ENCODE measurements at places on chromosomes 3 and 15.

GRCh38 chr3:58116985-58117384, 93.8 kb downstream of the DNASE1L3 start:
- DNase-seq, result no peak

DNA sequence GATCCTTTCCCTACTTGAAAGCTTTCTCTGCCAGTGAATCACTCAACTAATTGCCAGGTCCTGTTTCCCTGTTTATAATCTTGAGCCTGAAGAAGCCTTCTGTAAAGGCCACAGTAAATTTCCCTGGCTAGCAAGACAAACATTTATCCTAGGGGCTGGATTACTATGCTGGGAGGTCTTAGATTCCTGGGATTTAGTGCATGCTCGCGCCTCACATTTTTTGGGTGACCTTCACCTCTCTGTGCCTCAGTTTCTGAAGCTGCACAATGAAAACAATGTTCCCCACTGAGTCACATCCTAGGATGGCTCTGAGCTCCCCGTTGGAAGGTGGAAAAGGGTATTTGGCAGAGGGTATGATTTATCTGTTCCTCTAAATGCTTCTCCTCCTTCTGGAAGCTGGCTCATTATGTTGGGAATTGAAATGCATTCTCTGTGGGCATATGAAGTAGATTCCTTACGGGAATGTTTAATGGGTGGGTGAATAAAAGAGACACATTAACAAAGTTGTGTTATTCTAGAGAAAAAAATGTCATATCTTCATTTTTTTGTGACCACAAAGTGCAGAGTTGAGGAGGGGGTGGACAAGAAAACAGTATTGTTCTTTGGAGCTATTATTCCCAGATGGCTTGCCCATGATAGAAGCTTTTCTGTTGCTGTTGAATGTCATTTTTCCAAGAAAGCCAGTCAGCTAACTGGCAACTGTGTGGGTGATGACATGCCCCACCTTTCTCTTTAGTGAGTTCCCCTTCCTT, 32.4 kb downstream of the LSM3 start:
- no peak for DNase-seq

DNA sequence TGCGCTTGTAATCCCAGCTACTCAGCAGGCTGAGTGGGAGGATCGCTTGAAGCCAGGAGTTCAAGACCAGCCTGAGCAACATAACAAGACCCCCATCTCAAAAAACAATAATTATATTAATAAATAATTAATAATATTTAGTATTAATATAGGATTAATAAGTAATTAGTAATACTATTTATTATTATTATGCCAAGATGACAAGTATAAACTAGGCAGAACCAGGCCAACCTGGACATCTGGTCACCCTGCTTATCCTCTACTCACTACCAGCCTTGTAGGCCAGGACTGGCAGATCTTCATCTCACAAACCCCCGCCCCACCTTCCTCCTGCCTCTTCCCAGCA, 429 bp downstream of the CPN2 start:
- DNase-seq, result no peak

GRCh38 chr15:67771189-67771800, 54.0 kb upstream of the SKOR1 start:
- DNase-seq, result no peak

- no peak for DNase-seq
Measured at GRCh38 chr15:38662033-38662802, 97.6 kb upstream of the RASGRP1 start.

GRCh38 chr15:92915766-92916435, 15.8 kb downstream of the CHD2 start:
- DNase-seq, result no peak

- no peak for DNase-seq
Measured at GRCh38 chr3:17431004-17431403, 311.4 kb downstream of the TBC1D5 start.

DNA sequence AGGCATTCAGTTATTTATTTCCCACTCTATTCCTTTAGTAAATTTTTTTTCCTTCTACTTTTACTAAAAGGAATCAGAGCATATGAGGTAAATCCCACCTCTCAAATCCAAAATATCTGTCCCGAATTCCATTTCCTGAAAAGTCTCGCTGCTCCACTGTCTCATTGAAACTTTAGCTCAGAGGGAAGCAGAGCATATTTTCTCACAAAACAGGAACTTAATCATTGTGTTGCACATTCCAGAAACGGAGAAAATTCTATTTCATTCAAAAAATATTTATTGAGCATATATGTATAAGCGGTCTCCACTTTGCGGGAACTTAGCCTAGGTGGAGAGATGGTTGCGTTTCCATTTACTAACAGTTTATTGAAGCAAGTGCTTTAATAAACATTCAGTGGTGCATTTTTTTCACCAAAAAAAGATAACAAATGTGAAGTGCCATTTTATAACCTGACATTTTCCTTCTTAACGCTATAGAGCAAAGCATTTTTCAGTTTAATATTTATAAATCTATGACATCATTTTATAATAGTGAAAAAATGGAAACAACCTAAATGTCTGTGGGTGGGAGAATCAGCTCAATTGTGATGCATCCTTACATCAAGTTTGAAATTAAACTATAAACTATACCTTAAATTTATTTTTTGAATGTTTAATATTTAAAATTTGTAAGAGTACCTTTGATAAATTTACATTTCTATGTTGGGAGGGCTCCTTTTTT, 67.2 kb upstream of the CSTA start:
- DNase-seq, result no peak

DNA sequence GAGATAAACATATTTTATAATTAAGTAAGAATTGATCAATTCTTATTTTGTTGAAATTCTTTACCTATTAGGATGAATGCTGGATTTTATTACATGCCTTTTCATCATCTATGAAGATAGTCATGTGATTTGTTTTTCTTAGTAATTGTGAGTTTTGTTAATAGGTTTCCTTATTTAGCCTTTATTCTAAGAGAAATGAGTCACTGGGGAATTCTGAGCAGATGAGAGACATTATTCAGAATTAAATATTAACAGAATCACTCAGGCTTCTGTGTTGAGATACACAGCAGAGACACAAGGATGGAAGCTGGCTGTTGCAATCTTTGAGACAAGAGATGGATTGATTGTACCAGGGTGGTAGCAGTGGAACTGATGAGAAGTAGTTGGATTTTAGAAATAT, 7.4 kb upstream of the ANO10 start:
- no peak for DNase-seq

GRCh38 chr3:177221744-177222143, 24.5 kb upstream of the TBL1XR1 start:
- DNase-seq, result no peak

GRCh38 chr3:168884353-168884903, 779.1 kb downstream of the MECOM start:
- DNase-seq, result no peak

- no peak for DNase-seq
Measured at GRCh38 chr3:111749171-111750170, 109.6 kb upstream of the PHLDB2 start.

- no peak for DNase-seq
Measured at GRCh38 chr3:11539677-11540076, 104.0 kb downstream of the VGLL4 start.

DNA sequence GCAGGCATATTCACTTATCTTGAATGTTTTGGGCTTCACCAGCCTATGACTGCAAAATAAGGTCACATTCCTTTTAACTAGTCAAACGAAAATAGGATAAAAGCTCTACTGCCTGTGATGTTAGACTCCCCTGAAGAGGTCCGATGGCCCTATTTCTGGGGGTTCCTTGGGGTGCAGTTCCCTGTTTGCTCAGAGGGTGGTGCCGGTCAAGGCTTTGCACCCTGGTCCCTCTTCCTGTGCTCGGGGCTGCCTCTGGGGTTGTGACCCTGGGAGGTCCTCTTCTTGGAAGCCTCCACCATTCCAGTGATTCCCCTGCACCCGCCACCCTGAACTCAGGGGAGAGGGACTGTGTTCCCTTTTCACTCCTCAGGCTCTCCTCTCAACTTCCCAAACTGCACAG, 86.7 kb upstream of the ANKRD34C start:
- no peak for DNase-seq

DNA sequence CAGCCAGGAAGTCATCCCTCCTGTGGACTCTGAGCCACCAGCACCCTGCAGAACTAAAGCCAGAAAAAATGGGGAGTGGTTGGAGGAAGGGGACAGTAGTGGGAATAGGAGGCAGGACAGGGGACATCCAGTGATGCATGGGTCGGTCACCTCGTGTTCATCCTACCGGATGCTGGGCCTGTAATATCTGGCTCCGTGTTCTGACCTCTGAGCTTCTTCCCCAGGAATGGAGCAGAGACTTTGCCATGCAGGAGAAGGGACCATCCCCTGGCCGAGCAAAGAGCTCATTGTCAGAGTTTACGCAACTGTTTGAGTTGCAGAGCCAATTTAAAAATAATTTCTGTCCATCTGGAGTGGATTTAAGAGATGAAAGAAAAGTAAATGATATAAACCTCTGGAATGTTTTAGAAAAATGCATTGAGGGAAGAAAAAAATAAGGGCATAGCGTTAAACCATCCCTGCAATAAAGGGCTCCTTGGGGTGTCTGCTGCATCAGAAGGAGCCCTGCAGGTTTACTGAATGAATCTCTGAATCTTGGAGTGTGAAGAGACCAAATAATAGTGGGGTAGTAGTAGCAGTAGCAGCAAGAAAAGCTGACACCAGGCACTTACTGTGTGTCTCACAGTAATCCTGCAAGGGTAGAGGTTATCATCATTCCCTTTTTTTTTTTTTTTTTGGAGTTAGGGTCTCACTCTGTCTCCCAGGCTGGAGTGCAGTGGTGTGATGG, 70.9 kb downstream of the AAGAB start:
- DNase-seq, result no peak

DNA sequence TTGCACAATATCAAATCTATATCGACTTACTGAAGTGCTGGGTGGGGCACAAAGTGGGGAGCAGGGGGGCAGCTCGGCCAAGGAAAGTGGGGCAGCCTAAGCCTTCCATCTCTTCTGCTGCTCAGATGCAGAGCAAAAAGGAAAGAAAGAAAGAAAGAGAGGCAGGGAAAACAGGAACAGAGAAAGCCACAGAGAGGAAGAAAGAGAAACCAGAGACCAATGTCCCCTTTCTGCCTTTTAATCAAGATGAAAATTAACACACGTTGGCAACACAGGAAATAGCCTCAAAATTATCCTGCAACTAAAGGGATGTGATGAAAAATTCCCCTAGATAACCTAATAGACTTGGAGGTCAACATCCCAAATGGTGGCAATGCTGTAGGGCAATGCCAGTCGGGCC, 72.2 kb upstream of the RAD18 start:
- no peak for DNase-seq

DNA sequence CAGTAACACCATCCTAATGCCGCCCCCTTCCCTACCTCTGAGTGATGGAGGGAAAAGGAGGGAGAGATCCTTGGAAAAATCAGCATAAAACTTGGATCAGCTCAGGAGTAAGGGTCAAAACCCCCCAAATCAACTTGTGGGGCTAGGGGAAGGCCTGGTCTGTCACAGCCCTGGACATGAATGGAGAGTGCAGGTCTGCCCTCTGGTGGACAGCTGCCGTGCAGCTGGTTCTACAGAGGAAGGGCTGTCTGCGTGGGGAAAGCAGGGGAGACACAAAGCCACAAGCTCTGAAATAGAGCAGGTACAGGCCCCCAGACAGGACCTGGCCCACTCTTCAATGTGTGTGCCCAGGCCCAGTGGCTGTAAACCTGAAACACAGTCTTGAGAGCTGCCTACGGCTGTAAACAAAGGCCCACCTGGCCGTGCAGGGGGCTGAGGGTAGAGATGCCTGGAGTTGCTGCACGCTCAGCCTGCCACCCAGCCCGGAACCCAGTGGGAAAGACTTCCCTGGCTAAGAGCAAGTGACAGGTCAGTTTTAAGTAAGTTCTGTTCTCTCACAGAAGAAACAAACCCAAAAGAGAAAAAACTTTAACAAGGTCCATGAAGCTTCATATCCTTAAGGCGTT, 16.4 kb downstream of the CLK3 start:
- peak; percentile 49 for DNase-seq

GRCh38 chr15:38084289-38084688, 149.8 kb downstream of the TMCO5A start:
- no peak for DNase-seq

DNA sequence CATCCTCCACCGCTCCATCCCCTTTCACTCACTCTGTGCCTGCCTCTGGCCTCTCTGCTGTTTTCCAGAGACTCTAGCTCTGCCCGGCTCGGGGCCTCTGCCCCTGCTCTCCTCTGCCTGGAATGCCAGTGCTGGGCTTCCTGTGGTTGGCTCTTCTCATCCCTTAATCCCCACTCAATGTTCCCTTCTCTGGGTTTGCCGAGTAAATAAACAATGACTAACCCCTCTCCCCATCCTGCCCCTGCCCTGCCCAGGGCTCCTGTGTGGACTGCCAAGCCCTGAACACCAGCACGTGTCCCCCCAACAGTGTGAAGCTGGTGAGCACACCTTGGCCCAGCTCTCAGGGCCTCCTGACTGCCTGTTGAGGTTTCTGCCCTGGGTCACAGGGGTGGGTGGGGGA, 12.2 kb downstream of the STAB1 start:
- DNase-seq, result no peak

DNA sequence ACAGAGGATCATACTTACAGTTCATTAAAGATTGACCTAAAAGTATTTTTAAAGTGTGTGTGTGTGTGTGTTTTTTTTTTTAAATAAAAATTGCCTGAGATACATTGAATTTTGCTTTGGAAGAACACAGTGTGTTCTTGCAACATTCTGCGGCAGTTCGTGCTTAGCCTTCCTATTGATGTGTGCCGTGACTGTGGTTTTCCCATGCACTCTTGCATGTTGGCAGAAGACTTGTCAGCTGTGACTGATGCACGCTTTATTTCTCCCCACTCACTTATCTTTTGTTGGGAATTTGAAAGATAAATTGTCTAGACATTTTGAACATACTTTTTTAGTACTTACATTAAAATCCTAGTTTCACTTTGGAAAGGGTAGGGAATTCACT, 136.3 kb upstream of the LRRFIP2 start:
- no peak for DNase-seq

- DNase-seq, result no peak
Measured at GRCh38 chr3:112247900-112248299, 46.1 kb downstream of the SLC9C1 start.

DNA sequence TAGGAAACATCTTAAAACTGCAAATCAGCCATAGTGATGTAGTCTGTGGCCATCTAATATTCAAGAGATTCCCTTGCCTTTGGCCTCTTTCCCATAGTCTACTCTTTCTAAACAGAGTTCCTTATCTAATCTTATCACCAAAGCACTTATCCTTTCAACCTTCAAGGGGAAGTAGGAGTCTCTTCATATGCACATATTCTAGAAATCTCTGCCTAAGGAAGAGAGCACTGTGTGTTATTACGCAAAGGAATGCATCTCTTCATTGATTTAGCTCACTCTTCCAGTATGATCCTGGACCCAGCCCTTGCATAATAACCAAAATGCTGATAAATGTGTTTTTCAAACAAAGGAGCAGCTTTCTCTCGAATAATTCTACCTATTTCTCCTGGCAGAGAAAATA, 253.7 kb upstream of the TPRG1 start:
- no peak for DNase-seq

All from activated naive CD4-positive, alpha-beta T cell (primary cell).